ENCODE measurements at places on chromosomes 6 and 20. TPM values are rescaled to one million over a fixed set of nuclear protein-coding genes. Genes with fewer than 3 reads are reported as not detected.

Gene SCRT2
- total RNA-seq: 28.0 TPM

Gene MYBL2
- 19.0 TPM for total RNA-seq

Gene PRR18
- total RNA-seq: not detected

Gene GPLD1
- total RNA-seq: 2.0 TPM

Gene DEFB124
- not detected for total RNA-seq

Gene CST3
- 224 TPM for total RNA-seq

Gene ZBTB9
- total RNA-seq: 9.6 TPM

Gene DNAH8
- not detected for total RNA-seq

Gene TRPC4AP
- total RNA-seq: 67.5 TPM

Gene CCN2
- total RNA-seq: 1.2 TPM

Gene NRN1
- total RNA-seq: 48.5 TPM

Gene WFDC5
- total RNA-seq: not detected

Gene ARHGAP40
- total RNA-seq: not detected

Gene MBOAT1
- total RNA-seq: not detected
